ENCODE measurements at places on chromosomes 6 and 20.

- DNase-seq, result no peak
Measured at GRCh38 chr6:140538926-140539325, 1164.5 kb upstream of the CITED2 start.

DNA sequence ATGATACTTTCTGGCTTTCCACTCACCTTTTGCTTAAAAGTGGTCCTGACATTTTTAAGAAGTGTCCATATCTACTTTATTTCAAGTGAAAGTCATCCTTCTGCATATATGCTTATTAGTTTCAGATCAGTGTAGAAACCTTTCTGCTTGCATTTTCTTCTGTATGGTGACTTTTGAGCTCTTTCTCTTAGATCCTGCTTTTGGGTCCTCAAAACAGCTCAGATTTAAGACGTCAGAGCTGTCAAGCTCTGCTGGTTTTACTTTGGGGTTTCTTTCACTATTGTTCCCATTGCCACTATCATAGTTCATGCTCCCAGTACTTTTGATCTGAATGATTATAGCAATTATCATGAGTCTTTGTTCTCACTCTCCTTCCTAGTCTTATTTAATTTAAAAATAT, 41.7 kb downstream of the BCKDHB start:
- DNase-seq, result no peak

- DNase-seq, result no peak
Measured at GRCh38 chr20:36468149-36469000, 72.9 kb upstream of the MYL9 start.

DNA sequence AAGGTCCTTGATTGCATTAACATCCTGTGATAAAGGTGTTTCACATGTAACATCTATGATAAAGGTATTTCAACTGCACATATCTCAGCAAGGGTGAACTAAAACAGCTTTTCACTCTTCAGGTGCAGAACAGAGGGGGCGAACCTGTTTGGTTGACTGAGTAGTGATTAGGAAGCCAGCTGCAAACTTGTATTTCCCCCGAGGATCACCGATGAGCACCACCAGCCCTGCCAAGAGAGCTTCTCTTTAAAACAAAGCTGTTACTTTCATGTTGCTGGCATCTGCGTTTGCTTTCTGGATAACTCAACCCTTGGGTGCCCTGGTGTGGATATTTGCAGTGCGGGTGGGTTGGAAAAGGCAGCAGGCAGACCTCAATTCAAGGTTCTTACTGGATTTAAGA, 39.6 kb downstream of the JAG1 start:
- DNase-seq, result no peak

GRCh38 chr20:23226612-23227265, 123.9 kb upstream of the NXT1 start:
- no peak for DNase-seq

GRCh38 chr6:101537753-101538316, 144.3 kb downstream of the GRIK2 start:
- no peak for DNase-seq

DNA sequence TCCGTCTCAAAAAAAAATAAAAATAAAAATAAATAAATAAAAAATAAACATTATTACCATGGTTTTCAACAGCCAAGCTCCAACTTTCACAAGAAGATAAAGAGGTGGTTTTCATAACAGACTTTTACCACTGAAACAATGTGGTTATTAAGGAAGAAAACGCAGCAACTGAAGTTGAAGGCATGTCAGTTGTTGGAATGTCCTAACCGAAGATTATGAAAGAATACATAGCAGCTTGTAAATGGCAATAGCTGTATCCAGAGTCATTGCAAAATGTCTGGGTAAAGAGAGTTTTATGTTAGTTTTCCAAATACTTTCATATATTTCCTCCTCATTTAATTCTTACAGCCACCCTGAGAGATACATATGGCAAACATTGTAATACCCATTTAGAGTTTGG, 161.6 kb upstream of the MARCKS start:
- no peak for DNase-seq

GRCh38 chr20:2767768-2768631, 32.4 kb downstream of the CPXM1 start:
- DNase-seq, result no peak

DNA sequence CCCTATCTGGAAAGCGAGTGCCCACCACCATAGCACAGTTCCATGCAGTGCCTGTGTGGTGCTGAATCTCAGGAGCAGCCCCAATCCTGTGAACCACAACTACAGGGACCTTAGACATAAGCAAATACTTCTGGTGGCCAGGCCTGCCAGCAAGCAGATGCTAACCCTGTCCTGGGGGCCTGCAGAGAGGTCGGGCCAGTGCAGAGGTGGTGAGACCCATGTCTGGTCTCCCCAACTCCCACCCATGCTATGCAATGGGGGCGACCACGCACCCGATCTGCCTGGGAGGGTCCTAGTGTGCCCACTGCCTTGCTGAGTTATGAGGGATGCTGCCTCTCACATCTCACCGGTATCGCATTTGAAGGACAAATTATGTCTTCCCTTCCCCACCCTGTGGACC, 151.6 kb upstream of the ZNF337 start:
- DNase-seq, result no peak

GRCh38 chr6:4678506-4679300, 97.5 kb upstream of the CDYL start:
- DNase-seq, result no peak

DNA sequence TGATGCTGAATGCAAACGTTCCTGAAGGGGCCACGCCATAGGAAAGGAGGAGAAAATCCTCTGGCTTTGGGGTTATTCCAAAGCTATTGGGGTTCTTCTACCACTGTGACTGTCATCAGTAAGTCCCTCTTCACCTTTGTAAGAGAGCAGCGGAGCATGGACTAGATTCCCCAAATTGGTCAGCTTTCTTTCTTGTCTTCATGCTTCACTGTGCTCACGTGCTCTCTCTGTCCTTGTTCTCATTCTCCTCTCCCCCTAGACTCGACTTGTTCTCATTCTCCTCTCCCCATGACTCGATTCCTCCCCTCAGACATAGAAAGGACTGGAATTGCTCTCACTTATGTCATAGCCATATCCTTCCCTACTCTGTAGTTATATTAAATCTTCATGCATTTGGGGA, 54.8 kb upstream of the ADGRG6 start:
- DNase-seq, result no peak

GRCh38 chr6:135534773-135535380, 37.3 kb upstream of the AHI1 start:
- no peak for DNase-seq

- no peak for DNase-seq
Measured at GRCh38 chr6:39367700-39368099, 45.2 kb upstream of the KCNK16 start.

DNA sequence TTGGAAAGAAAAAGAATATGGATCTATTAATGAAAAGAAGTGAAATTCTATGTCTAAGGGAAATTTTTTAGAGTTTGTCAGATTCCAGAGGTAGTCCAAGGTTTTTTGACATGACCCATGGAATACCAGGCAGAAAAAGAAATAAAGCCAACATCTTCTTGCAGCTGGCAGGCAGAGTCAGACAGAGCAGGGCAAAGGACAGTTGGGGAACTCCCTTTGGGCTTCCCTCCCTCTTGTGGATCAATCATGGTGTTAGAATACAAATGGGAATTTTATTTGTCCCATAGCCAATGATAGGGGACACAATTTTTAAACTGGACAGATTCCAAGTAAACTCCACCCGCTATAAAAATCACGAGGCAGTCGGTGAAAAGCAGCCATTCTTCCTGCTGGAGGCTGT, 92.1 kb upstream of the TAB2 start:
- no peak for DNase-seq

DNA sequence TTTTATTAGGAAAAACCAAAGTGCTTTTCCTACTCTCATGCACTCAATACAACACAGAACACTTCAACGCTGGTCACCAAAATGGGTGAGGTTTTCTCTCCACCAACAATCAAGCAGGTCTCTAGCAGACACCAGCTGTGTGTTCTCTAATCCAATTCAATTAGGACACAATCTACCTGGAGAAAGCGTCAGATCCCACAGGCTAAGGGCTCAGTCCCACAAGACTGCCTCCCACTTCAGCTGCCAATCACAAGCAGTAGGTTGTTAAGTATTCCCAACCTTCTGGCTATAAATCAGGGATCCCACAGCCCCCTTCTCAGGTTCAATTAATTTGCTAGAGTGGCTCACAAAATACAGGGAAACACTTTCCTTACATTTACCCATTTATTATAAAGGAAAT, 47.7 kb downstream of the STMND1 start:
- no peak for DNase-seq

- DNase-seq, result no peak
Measured at GRCh38 chr6:165869526-165869925, 206.5 kb upstream of the PDE10A start.

DNA sequence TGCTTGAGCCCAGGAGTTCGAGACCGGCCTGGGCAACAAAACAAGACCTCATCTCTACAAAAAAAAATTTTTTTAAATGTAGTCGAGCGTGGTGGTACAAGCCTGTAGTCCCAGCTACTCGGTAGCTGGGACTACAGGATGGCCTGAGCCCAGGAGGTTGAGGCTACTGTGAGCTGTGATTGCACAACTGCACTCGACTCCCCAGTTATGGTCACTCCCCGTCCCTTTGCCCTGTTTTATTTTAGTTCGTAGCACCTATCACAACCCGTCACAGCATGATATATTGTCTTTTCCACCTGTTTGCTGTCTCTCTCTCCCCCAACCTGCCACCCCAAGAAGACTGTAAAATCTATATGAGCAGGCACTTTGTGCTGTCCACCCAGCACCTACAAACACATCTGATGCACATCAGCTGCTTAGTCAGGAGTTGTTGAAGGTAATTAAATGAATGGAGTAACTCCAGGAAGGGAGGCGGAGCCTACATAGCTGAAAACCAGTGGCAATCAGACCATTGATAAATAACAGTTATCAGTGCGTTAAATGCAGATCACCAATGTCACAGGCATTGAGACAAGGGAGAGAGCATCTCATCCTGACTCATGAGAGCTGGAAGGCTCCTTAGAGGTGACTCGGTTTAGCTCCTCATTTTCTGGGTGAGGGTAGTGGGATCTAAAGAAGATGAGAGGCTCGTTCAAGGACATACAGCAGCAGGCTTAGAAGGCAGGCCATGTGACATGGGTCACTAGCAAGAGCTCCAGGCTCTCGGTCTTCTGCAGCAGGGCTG, 14.4 kb upstream of the XRN2 start:
- no peak for DNase-seq

- no peak for DNase-seq
Measured at GRCh38 chr6:3741477-3741871, 10.0 kb downstream of the PXDC1 start.

- peak; percentile 84 for DNase-seq
Measured at GRCh38 chr20:41137614-41138474, 501 bp downstream of the PLCG1 start.

DNA sequence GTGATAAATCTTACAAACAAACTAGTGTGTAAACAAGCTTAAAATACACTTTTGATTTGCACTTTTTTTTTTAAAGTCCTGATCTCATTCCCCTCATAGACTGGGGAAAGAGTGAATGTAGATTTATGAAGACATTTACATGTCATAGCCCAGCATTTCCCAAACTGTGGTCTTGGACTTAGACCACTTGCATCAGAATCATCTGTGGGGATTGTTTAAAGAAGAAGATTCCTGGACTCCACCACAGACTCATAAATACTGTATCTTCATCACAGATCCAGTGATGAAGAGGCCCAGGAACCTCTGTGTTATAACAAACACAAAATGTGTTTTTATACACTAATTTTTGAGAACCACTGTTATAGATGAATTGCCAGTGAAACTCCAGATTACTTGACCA, 99.5 kb downstream of the KCNQ5 start:
- no peak for DNase-seq

DNA sequence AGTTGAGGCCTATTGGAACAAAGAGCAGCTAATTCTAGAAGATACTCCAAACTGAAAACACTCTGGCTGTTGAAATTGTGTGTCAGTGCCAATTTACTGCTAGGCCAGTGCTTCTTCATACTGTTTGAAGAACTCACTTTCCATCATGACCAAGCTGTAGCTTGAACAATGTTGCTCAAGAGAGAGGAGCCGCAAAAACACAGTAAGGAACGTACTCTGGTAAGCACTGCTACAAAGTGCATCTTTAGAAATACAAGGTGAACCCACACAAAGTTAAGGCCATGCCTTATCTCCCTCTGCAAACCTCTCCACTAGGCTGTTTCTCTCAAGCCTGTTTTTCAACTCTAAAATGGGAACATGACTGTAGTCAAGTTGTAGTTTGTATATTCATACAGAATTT, 74.5 kb upstream of the TULP1 start:
- DNase-seq, result no peak

DNA sequence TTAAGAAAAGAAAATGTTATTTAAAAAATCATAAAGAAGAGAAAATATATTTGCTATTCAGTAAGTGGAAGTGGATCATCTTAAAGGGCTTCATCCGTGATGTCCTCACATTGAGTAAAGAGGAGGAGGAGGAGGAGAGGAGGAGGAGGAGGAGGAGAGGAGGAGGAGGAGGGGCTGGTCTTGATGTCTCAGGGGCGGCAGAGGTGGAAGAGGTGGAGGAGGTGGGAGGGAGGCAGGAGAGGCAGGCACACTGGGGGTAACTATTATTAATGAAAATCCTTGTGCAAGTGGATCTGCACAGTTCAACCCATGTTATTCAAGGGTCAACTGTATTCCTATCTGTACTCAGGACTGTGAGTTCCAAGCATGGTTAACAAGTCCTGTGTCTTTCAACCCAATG, 47.0 kb upstream of the EDN1 start:
- DNase-seq, result no peak

DNA sequence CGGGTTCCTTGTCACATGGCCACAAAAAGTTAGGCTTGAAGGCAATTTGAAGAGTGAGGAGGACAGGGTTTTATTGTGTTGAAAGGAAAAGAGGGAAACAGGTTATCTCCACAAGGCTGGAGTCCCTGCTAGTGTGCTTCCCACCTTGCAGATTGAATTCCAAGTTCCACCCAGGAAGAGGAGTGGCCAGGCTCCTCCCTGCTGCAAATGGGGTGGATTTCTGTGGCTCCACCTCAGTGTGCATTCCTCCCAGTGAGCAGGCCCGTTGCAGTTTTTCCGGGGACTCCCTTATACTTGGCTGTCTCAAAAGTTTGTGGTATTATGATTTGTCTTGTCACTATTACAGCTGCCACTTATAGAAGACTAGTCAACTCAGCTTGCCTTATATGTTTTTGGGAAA, 281.8 kb upstream of the PLCB4 start:
- no peak for DNase-seq

- DNase-seq, result no peak
Measured at GRCh38 chr6:53671111-53671510, 5.6 kb upstream of the KLHL31 start.

Measured in K562 (cell line).